ENCODE measurements at places on chromosomes 7 and 10. TPM values are rescaled to one million over a fixed set of nuclear protein-coding genes. Genes with fewer than 3 reads are reported as not detected.
A peak's percentile ranks its signal among the peaks of the same experiment; 100 is the strongest.

GIMAP6 gene
- total RNA-seq = not detected

GRCh38 chr7:9835199-9835598 is 1138.5 kb upstream of the PHF14 start:
- no peak for DNase-seq

MKI67 gene
- total RNA-seq = 51.3 TPM

- peak; percentile 95 for DNase-seq
Observed at GRCh38 chr10:101217450-101218281, 11.6 kb downstream of the LBX1 start.

CALHM3 gene
- total RNA-seq = not detected

GRCh38 chr10:71321386-71321785 is 2.3 kb downstream of the SLC29A3 start:
- no peak for DNase-seq

DNA sequence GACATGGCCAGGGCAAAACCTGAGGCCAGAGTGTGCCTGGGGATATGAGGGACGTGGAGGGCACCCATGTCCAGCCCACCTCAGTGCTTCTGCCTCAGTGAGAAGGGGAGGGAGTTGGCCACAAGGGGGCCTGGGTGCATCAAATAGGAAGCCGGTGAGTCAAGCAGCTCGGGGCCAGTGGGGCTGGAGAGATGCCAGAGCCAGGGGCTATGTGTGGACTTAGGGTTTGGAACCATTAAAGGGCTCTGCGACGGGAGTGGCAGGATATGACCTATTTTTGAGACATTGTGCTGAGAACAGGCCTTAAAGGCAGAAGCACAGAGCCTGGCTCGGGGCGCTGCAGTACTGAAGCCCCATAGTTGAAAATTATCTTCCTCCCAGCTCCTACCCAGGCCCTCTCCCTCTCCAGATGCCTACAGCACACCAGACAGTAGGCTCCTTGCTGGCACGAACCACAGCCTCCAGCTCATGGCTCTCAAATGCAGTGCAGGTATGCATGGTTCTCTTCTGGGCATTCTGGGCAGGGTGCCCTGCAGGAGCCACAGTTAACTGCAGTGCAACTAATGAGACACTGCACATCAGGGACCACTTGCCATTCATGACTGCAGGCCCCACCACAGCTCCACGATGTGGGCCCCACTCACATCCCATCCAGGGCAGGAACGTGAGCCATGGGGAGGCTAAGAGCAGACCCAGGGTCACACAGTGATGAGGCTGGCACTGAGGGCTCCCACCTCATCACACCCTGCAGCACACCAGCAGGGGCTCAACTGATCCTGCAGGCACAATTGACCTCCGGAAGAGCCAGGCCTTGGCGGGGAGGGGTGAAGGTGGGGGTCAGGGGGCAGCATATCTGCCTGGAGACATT is 7.2 kb upstream of the PGAM2 start:
- peak; percentile 90 for DNase-seq

DNA sequence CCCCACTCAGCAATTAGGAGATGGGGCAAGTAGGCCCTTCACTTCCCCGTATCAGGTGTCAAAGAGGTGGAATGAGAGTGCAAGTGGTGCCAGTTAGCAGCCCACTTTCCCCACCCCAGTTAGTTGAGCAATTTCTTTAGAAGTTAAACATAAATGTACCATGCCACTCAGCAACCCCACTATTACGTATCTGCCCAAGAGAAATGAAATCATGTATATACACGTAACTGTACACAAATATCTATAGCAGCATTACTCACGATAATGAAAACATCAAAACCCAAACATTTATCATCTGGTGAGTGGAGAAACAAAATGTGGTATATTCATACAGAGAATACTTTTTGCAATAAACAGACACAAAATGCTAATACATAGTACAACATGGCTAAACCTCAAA is 50.4 kb downstream of the IMMP2L start:
- no peak for DNase-seq

DNA sequence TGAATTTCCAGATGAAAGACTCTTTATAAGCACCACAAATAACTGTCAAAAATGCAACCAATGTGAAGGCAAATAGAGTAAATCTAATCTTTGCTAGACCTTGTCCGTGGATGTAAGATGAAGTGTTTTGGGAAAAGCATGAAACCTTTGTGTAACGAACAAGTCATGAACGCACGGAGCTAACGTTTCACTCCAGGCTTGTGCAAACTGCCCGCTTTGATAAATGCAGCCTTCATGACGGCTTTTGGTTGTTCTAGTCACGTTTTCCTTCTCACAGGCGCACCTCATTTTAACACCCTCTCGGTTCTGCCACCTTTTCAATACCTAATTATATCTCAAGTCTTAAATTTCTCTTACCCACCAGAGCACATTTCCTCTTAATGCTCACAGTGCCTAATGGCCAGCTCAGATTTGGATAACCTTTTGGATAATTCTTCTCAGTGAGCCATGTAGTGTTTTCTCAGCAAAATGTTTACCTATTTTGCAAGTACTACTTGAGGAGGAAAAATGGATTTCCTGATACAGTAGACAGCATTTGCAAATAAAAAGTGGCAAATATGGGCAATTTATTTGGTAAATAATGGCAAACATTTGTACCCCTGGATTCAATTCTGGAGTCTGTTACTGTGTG is 63.2 kb downstream of the HECW1 start:
- no peak for DNase-seq

Measured in GM23338 (cell line).